ENCODE measurements at places on chromosomes 2 and 18. TPM values are rescaled to one million over a fixed set of nuclear protein-coding genes. Genes with fewer than 3 reads are reported as not detected.

Gene CNDP1
- not detected for total RNA-seq

DNA sequence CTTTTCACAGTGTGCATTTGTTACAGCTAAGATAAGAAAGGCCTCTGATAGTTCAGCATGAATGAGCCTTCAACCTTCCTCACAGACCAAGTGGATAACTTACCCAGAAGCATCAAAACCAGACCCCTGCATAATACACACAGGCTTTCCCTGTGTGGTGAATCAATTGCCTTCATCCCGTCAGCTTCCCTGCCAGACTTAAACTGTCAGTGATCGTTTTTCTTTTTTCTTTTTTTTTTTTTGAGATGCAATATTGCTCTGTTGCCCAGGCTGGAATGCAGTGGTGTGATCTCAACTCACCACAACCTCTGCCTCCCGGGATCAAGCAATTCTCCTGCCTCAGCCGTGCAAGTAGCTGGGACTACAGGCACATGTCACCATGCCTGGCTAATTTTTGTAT is 20.5 kb upstream of the SLC35F5 start:
- no peak for DNase-seq

GRCh38 chr2:205858881-205859441 is 176.7 kb downstream of the NRP2 start:
- no peak for DNase-seq

Gene TMEM163
- 1.9 TPM for total RNA-seq

- DNase-seq, result no peak
Measured at GRCh38 chr2:235000426-235001236, 48.8 kb downstream of the SH3BP4 start.
